ENCODE measurements at places on chromosomes 7 and 10.
A peak's percentile ranks its signal among the peaks of the same experiment; 100 is the strongest.

DNA sequence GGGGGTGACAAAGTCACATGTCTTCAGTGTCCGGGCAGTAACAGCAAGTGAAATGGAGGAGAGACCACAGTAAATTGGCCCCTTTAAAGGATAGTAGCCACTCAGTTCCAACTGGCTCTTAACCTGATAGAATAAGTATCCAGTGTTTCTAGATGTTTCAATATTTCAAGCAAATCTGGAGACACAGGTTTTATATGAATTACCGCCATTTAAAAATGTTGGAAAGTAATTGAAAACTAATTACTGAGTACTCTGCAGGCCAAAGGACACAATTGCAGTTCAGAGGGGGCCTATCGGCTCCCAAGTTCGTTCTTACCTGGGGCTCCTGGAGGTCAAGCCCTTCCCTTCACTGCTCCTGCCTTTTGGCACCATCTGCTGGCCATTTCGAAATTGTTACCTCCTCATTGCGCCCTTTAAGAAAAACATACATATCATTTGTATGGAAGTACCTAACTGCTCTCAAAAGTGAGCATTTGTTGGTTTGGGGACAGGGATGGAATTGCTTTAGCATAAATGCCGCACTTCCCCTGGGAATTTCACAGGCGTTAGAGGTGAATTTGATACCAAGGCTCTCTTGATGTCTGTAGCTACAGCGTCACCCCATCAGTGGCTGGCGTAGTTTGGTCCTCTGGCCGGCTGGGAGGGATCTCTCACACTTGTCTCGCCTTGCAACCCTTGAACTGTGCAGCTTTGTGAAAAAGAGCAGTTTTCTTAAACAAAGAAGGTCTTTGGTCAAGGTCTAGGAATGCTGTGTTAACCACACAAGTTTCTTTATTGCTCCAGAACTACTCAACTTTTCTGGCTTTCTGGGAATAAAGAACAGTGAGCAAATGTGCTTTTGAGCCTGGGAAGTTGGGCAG is 220.0 kb downstream of the ARHGAP21 start:
- no peak for DNase-seq

DNA sequence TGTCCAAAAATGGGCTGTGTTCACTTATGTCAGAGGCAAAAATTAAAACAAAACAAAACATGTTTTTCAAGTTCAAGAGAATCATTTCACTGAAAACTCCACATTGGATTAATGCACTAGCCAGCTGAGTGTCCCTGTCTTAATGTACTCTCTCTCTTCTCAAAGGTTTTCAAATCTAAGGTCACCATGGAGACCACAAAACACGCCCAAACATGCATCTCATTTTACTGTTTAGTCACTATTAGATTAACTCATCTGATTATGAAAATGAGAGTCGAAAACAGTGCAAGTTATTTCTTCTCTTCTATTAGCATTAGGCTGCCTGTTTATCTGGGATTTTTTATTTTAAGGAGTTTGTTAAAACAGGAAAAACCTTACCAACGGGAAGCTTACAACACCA is 70.8 kb upstream of the ASAH2 start:
- DNase-seq: no peak

DNA sequence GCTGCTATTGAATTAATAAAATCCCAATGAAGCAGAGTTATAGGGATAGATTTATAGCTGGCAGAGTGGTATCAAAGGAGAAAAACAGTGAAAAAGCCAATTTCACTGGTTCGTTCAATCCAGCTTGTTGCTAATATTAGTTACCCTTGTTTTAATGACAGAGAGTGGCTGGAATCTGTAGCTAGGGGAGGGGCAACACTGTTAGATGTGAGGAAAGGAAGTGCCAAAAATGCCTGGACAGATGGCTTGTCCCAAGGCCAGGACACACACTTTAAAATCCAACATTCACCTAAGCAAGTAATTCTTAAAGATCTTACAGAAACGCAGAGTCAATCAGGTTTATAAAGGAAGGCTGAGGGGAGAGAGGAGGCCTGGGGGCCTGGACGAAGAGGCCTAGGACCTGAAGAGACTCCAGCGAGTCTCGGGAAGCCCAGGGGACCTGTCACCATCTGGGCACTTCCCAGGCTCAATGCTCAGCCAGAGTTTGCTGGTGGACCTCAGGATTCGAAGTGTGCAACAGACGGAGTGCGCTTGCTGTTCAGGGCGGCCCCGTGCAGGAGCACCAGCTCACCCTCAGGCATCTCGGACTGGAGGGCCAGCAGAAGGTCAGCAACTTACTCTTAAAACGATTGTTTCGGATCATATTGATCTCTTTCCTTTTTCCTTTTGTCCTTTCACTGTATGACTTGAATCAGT is 36.7 kb downstream of the TMEM248 start:
- DNase-seq: no peak

DNA sequence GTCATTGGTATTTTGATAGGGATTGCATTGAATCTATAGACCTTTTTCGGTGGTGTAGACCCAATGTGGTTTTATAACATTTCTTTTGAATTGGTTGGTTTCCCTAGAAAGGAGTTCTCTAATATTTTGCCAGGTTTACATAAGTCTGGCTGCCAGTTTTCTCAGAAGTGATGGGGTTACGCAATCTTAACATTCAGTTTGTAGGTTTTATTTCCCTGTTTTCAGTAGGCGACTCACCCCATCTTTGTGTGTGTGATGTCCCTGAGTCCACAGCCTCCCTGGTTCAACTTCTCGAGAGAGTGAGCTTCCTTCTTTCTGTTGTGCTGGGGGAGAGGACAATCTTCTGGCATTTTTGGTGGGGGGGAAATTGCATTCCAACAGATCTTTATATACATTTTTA is 9.6 kb upstream of the KIF5B start:
- DNase-seq: no peak

GRCh38 chr10:6595499-6595898 is 15.4 kb upstream of the PRKCQ start:
- no peak for DNase-seq

GRCh38 chr7:41586931-41587640 is 115.8 kb downstream of the INHBA start:
- no peak for DNase-seq

GRCh38 chr10:112421731-112422130 is 25.0 kb downstream of the ZDHHC6 start:
- no peak for DNase-seq

DNA sequence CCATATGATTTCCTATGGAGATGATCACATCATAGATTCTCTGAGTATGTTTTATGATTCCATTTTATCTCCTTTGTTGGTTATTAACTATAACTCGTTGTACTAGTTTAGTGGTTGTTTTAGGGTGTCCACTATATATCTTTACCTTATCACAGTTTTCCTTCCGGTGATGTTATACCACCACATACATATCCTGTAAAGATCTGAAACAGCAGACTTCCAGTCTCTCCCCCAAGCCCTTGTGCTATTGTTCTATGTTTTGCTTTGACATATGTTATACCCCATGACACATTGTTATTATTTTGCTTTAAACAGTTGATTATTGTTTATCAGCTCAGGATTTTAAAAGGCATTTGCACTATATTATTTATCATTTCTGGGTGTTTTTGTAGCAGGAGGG is 7.3 kb downstream of the IL15RA start:
- no peak for DNase-seq

DNA sequence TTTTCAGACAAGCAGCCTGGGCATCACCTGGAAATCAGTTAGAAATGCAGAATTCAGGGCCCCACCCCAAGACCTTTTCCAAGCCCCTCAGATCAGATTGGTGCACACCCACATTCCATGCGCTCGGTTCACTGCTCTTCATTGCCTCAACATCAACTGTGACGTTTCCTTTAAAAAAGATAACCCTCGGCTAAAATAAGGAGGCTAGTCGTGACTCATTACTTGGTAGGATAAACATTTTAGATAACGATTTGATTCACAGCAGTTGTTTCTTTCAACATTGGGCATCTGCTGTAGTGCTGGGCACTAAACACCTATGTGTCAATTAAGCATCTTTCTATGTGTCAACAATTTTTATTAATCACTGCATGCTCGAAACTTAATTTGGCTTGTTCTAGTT is 191.1 kb upstream of the LRGUK start:
- DNase-seq: no peak

GRCh38 chr10:103685880-103686669 is 169.3 kb downstream of the SH3PXD2A start:
- peak; percentile 54 for DNase-seq

DNA sequence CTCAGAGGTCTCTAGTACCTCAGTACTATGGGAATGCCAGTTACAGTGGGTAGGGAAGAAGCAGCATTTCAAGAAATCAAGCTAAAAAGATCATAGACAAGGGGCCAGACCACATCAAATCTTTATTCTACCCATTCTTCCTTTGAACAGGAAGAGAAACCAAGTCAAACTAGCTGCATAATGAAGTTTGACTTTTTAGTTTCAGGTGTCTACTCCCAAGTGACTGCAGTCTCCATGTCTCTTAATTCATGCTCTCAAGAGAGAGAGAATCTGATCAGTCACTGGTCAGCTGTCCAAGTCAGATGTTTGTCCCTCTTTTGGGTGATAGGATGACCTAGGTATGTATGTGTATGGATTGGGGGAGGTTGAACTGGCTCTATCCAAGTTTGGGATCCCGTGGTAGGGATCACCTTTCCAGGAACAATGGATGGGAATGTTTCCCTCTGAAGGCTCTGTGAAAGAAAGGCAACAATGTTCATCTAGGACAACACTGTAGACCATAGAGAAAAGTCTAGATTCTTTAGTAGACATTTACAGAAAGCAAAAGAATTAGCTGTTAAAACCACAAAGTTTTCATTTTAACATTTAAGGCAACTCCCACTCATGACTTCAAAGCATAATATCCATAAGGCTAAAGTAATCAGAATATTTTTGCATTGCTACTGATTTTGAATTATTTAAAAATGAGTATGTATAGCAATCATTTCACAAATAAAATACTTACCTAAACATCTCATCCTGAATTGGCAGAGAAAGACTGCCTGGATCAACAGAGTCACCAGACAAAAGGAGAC is 30.1 kb upstream of the PRTFDC1 start:
- DNase-seq: no peak

DNA sequence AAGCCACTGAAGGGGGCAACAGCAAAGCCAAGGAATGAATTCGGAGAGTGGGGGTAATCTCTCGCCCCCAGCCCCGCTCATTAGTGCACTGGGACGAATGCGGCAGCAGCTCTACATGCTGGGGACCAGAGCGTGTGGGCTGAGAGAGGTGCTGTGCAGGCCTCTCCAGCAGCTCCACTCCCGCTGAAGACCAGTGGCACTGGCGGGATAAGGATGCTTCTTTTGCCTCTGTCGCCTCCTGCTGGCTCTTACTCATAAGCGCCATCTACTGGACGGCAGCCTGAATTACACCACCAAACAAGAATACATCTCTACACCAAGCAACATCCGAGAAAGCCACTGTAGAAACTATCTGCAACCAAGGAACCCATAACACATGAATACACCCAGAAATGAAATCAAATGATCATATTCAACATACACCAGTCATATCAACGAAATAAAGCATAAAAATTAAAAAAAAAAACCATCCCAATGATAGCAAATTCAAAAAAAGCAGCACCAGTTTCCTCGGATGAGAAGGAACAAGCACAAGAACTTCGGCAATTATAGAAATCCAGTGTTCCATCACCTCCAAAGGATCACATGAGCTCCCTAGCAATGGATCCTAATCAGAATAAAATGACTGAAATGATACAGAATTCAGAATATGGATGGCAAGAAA is 79.0 kb upstream of the TMEM168 start:
- DNase-seq: peak; percentile 4

- DNase-seq: no peak
Observed at GRCh38 chr10:27568196-27569175, 64.4 kb downstream of the RAB18 start.

GRCh38 chr7:24709585-24710360 is 47.5 kb downstream of the GSDME start:
- no peak for DNase-seq

- no peak for DNase-seq
Observed at GRCh38 chr7:151724920-151725584, 151.9 kb downstream of the PRKAG2 start.

GRCh38 chr10:14356921-14357320 is 26.2 kb upstream of the FRMD4A start:
- no peak for DNase-seq

GRCh38 chr10:88408096-88408495 is 175.0 kb downstream of the RNLS start:
- no peak for DNase-seq

DNA sequence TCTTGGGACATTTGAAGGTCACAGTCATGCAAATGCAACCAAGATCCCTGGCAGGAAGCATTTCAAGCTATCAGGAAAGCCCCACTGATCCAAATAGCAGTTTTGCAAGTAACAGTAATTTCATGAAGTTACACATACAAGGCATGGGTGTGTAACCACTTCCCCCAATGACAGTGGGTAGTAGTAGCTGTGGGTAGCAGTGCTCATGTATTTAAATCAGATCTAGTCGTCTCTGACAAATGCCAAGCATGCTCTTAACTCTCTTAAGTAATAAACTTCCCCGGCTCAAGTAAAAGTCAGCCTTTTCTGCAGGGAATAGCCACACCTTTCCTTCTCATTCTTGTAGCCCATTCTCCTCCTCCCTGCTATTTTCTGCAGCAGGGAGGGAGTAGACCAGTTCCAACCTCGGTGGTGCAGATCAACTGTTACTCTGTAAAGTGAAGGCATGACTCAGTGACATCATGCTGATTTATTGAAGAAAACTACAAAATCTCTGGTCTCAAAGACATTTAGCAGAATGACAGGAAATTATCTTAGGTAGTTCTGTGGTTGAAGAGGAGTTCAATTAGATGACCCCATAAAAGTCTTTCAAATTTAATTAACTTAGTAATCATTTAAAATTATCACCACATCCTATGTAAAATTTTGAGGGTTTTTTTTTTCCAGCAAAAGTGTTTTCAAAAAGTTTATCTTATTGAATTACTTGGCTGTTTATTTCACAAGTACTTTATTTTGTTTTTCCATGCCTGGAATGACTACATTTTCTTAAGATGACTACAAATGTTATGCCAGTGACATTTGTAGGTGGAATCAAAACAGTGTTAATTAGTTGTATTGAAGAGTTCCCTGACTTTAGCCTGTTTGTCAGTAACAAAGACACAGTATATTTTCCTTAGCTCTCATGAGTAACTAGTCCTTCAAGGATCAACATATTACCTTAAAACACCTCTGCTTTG is 568.3 kb downstream of the INHBA start:
- no peak for DNase-seq

GRCh38 chr10:4736608-4737007 is 89.4 kb upstream of the AKR1E2 start:
- DNase-seq: no peak

- DNase-seq: no peak
Observed at GRCh38 chr10:81871558-81871957, 3.4 kb upstream of the NRG3 start.

DNA sequence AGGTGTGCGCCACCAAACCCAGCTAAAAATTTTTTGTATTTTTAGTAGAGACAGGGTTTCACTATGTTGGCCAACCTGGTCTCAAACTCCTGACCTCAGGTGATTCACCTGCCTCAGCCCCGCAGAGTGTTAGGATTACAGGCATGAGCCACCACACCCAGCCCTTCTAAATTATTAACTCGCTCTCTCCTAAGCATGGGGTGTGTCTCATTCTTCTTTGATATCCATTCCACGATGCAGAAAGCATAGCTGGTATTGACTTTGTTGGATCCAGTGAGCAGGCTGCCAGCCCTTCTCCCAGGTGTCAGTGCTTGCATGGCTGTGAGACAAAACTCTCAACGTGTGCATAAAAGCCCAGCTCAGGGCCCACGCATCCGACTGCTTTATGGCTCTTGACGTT is 254.1 kb upstream of the PFKP start:
- DNase-seq: no peak

All from activated naive CD4-positive, alpha-beta T cell (primary cell).